ENCODE measurements at places on chromosomes 12 and 14.

GRCh38 chr12:100401660-100402059, 44.8 kb downstream of the SLC17A8 start:
- DNase-seq: no peak

- no peak for DNase-seq
These were observed 84.7 kb downstream of the ZNF664 start for GRCh38 chr12:124057691-124058090.

DNA sequence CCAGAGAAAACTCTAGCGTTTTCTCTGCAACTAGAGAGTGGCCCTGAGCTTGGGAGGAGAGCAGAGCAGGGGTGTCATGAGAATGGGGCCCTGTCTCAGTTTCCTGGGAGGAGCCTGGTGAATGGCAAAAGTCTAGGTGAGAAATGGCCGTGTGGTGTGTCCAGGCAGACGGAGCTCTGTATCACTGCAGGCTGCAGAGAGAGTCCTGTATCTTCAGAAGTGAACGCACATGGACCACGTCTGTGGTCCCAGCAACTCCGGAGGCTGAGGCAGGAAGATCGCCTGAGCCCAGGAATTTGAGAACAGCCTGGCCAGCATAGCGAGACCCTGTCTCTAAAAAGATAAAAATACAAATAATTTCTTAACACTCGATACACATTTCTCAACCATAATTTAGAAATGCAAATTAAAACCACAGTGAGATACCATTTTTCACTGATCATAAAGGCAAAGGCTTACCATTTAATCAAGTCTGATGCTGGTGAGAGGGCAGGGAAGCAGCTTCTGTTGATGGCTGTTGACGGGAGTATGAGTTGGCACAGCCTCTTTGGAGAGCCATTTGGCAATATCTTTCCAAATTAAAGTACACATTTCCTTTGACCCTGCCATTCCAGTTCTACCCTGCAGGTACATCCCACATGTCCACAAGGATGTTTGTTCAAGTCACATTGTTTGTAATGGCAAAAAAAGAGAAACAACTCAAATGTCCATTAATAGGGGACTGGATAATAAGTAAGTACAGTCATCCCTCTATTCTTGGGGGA, 51.0 kb downstream of the NFKBIA start:
- no peak for DNase-seq

DNA sequence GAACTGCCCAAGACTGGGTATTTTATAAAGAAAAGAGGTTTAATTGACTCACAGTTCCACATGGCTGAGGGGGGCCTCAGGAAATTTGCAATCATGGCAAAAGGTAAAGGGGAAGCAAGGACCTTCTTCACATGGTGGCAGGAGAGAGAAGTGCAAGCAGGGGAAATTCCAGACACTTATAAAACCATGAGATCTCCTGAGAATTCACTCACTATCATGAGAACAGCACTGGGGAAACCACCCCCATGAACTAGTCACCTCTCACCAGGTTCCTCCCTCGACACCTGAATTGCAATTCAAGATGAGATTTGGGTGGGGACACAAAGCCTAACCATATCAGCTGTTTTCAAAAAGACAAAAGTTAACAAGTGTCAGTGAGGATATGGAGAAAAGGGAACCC, 112.6 kb downstream of the FOXA1 start:
- DNase-seq: no peak

DNA sequence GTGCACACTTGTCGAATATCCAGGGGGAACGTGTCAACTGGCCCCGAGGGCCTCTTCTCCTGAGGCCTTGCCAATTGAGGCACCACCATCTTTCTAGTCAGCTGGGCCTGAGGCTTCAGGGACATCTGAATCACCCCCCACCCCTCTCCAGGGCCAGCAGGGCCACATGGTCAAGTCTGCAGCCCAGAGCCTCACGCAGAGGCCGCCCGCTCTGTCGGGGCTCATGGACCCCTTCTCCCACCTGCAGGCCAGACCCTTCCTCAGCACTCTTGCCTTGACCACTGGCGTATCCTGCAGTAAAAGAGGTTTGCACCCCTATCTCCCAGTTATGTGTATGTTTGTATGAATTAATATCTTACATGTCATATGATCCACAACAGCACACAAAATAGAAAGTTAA, 182.3 kb downstream of the CALM1 start:
- no peak for DNase-seq

- peak; percentile 80 for DNase-seq
These were observed 5.8 kb downstream of the TMEM253 start for GRCh38 chr14:21106498-21107282.
